ENCODE measurements at places on chromosomes 1 and 21.
A peak's percentile ranks its signal among the peaks of the same experiment; 100 is the strongest.

- DNase-seq, result peak; percentile 83
Observed at GRCh38 chr1:158248118-158248517, 6.1 kb upstream of the CD1A start.

DNA sequence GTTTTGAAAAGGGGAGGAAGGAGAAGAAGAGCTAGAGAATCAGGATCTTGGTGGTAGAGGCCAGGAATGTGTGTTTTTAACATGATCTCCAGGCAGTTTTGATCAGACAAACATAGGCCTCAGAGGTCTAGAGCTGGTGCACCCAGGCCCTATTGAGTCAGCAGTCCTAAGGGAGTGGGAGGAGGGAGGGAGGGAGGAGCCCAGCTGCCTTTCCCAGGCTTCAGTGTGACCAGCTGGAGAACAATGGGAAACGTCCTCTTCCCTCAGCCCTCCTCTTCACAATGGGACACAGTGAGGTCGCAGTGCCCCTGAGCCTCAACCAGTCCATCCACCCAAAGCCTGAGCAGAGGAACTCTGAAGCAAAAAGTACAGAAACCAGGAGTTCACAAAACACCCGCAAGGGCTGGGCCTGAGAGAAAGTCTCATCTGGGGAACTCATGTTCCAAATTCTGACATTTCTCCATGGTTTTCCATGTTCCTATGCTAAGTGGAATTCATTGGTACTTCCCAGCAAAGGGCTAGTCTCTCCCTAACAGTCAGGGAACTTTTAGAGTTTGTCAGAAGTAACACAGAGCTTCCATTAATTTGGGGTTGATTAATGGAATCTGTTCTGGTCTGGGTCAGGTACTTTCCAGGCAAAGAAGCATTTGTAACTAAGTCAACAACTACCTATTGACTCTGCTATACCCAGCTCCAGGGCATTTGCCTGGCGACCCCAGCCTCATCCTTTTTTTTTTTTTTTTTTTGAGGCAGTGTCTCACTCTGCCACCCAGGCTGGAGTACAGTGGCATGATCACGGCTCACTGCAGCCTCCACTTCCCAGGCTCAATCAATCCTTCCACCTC lies 37.5 kb downstream of the ELAPOR1 start:
- DNase-seq, result peak; percentile 4

DNA sequence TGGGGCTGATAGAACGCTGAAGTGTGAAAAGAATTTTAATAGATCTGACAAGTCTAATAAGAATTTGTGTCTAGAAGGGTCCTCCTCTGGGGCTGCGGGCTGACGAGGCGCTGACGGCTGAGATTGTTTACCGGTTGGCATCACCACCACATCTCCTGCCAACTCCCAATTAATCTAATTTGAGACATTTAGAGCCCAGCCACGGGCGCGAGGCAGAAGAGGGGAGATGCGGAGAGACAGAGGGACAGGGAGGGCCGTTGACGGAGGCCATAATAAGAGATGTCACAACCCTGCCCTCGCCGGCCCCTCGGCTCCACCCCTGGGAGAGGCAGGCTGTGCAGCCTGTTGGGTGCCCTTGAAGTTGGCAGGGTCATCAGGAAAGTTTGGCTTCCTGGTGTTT lies 109.3 kb downstream of the PAX7 start:
- no peak for DNase-seq

GRCh38 chr1:229856009-229856650 lies 210.9 kb upstream of the GALNT2 start:
- no peak for DNase-seq

GRCh38 chr1:17244821-17245740 lies 3.8 kb upstream of the PADI3 start:
- DNase-seq, result no peak

GRCh38 chr1:110674337-110675059 lies at the start of gene KCNA3:
Gene KCNA3, minus strand, starts transcription at chr1:110674940. Its CDS starts 131 bp downstream, at chr1:110674809.
- peak; percentile 8 for DNase-seq

- DNase-seq, result no peak
Observed at GRCh38 chr1:54352755-54353154, 53.4 kb downstream of the SSBP3 start.

GRCh38 chr1:46004492-46004891 lies 127.9 kb downstream of the PIK3R3 start:
- DNase-seq, result no peak

- DNase-seq, result no peak
Observed at GRCh38 chr1:156106624-156107488, 7.7 kb upstream of the LMNA start.

DNA sequence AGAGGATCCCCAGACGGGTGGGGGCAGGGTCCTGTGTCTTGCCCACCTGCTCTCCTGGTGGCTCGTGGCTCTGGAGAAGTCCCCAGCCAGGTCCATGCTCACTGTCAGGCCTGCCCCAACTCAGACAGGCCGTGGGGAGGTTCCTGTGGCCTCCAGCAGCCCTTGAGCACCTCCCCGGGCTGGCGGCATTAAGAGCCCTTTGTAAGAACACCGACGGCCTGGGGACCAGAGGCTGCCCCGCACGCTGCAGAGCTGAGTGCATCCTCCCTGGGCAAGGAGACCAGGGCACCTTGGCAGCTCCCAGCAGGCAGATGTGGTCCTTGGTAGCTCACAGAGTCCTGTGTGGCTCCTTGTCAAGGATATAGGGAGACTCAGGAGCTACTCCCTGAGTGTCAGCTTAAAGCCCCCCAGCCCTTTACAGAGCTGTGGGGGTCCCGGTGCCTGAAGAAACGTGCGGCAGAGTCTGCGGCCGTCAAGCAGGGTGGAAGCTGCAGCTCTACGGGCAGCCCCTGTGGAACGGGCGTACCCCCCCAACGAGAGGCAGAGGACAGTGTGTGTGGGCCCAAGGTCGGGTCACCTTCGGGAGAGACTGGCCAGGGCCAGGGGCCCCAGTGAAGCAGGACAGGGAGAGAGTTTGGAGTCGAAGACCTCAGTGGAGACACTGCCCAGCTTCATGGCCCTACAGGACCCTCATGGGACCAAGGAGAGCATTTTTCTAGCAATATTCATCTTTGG lies 118.6 kb downstream of the PRDM16 start:
- no peak for DNase-seq

DNA sequence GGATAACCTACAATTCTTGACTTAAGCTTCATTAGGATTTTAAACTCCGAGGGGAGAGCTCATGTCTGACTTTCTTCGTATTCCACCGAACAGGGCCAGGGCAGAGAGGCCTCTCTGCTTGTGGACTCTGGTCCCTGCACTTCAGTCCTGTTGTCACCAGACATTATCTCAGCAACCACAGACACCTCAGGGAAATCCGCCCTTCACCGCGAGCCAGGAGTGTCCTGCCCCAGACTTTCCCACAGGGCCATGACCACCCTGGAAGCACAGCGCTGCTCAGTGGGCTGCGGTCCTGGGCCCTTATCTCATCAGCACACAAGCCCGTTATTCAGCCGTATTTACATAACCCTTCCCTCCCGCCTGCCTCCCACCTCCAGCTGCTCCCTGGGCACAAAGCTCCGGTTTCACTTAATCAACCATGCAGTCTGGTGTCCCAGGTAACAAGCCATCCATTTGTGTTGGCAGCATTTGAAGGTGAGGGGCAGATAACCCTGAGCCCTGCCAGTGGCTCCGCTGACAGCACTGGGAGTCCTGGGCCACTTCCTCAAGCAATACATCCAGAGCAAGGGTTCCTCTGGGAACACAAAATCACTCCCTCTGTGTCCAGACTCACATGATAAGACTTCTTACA lies 122.8 kb upstream of the RAB4A start:
- DNase-seq, result no peak

DNA sequence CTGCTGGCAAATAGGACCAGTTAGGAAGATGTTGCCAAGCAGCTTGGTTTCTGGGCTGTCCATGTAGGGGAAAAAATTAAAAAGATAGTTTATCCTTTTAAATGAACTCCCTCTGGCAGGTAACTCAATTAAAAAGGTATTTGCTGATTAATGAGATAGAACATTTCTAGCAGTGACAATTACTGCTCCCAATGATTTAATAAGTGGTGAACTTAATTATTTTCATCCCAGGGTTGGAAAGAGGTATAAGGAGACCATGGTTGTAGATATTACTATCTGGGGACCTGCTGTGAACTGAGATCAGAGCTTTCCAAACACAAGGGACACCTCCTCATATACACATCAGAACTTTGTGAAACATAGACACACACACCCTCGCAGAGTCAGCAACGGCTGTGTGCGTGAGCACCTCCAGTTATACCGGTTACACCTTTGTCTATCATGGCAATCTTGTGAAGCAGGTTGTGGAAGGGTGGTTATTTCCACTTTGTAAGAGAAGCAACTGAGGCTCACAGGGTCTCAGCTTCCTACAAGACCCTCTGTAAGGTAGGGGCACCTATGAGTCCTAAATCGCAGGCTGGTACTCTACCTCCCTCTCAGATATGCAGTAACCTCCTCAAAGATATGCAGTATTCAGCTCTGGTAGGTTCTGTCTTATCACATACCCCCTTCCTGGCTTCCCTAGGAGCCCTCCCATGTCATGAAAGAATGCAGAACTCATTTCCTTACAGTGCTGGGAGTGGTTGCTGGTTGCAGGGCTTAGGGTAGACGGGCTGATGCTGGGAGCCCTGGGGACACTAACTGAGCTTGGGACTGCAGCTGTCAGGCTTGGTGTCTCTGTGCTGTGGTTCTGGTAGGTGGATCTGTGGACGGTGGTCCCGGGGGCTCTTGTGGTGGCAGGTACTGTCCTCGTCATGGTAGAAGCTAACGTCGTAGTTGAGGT lies 18.5 kb upstream of the MAGOH start:
- DNase-seq, result no peak

GRCh38 chr1:53860967-53861411 lies 22.9 kb upstream of the NDC1 start:
- peak; percentile 40 for DNase-seq

GRCh38 chr1:198165927-198166647 lies 9.3 kb downstream of the NEK7 start:
- no peak for DNase-seq

- DNase-seq, result no peak
Observed at GRCh38 chr1:84961316-84961715, 35.6 kb downstream of the MCOLN2 start.

DNA sequence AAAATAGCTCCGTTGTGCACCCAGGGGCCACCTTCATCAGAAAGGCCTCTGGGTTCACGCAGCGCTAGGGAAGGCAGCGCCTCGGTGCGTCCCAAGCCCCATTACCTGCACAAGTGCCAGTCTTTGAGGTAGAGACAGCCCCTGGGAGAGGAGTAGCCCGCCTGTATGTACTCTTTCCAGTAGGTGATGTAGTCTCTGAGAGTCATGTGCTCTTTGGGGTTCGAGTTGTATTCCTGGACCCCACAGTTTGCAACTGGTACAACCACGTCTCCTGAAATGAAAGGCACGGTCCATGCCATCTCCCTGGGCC lies 601 bp downstream of the JMJD4 start:
- DNase-seq, result no peak

DNA sequence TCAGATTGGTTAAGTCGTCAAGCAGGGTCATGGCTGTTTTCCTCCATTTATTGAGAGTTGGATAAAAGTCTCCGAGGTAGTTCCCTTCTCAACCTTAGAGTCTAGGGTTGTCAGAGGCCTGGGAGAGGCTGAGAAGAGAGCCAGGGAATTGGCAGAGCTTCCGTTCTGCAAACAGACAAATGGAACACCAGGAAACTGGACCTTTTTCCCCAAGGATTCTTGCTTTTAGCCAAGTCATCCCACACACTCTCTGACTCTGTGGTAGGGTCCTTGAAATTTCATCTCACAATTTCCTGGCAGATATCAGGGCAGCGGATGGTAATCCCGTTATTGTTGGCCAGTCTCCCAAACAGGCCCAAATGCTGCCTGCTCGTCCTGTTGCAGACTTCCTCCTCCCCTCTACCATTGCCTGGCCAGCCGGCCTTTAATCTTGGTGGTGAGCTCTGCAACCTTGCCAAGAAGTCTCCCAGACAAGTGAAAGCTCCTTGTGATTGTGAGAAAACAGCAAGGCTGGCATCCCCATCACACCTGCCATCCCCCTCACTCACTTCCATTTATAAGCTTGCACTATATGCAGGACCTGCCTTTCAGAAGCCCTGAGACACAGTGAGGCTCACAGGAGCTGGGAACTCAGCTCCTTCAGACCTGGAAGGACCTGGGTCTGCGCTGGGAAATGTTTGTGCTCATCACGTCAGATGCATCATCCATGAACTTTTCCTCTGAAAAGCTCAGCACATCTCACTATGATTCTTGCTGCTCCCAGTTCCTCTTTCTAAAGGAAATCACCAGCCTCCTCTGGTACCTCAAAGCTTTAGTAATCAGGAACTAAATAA lies 13.7 kb upstream of the SRP9 start:
- peak; percentile 24 for DNase-seq

DNA sequence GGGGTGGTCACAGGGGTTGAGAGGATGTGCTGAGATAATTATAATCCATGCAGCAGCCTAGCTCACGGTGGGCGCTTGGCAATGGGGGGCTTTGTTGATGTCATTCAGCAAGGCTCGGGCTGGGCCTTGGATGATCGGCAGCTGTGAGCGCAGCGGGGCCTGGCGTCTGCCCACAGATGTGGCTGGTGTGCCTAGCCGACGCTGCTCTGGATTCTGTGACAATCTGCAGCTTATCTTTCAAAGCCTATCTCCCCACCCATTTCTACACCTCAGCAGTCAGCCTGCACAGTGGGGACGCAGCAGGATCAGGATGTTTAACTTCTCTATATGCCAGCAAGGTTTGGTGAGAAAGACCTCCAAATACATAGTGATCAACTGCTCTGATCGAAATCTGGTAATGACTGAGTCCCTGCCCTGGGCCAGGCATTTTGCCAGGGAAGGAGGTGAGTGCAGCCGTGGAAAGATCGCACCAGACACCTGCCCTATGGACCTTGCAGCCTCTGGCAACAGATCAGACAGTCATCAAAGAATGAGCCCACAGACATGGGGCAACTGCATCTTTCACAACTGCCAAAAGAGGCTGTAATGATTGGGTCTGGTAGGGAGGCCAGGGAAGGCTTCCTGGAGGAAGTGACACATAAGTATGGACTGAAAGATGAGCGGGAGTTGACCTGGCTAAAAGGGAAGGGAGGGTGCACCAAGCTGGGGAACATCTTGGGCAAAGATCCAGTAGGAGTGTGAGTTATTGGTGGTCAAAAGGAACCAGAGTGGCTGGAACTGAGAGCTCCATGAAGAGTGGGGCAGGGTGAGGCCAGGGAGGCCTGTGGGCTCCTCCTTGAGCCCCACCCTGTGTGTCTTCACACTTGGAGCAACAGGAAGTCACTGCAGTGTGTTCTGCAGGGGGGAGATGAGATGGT lies 35.3 kb downstream of the EPHB2 start:
- peak; percentile 87 for DNase-seq

DNA sequence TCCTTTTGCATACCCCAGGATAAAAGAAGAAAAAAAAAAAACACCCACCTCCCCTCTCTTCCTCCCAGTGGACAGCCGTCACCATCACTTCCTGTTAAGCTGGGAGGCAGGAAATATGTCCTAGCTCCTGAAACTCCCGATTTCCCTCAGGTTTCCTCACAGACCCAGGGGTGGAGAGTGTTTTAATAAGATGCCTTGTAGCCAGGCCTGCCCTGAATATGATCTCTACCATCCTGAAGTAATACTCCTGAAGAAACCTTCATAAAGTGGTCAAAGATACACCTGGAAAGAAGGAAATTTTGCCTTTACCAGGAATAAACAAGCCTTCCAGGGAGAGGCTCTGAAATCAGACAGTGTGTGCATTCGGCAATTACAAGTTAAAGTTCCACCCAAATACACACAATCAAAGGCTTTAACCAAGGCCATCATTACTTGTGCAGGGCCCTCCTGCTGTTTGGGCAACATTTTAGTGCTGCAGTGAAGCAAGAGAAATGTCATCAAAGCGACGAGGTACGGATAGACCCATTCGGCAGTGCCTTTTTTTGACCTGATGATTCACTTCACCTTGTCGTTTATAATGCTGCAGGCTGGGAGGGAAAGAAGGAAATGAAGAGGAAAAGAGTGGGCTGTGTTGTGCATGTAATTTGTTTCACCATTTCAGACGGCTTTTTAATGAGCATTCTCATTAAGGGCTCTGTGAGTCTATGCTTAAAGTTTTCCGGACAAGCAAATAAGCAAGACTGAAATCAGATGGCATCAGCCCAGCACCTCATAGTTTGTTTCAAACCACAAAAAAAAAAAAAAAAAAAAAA lies 41.0 kb upstream of the RASAL2 start:
- no peak for DNase-seq
